Inflammatory macrophage (primary cell): ENCODE measurements at places on chromosomes 5 and 9.

- no peak for DNase-seq
Measured at GRCh38 chr5:170450061-170450669, 53.7 kb upstream of the KCNIP1 start.

- DNase-seq: no peak
Measured at GRCh38 chr9:130763331-130764171, 70.0 kb downstream of the EXOSC2 start.

DNA sequence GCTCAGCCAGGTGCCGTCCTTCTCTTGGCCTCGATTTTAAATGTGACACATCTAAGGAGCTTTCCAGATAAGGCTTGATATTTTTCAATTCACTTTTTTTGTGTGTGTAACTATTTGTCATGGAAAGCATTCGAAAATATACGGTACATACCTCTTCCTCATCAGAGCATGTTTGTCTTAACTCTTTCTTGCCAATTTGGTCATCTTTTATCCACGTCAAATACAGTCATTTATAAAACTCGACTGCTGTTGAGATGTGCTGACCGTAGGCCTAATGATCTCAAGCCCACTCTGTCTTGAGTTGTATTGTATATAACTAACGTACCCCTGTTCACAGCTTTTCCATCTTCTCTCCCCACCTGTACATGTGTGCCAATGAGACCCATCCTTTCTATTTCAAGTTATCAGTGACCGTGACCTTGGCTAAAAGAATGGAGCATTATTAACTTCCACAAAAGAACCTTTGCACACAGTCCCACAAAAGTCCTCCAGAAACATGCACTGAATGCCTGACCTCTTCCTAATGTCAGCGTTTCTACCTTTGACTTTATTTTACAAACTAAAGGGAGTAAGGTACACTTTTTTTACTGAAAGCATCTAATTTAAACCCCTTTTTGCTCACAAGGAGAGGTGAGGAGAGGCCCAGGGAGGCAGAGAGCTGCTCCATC lies 61.6 kb downstream of the IPPK start:
- no peak for DNase-seq

DNA sequence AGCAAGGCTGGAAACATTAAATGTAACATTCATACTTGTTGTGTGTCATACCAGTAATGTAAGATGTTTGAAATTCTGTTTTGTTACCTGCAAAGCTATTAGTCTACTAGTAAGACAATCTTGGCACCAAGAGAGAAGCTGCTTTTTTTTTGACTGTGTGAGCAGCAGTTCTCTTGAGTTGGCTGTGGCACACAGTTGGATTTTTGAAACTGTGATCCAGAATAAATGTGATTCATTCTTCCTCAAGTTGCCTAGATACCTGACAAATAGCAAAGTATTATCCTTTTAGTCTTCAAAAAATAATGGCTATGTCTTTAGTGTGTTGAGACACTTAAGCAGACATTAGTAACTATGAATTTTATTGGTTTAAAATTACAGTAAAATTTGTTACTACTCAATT lies 57.2 kb upstream of the HAPLN1 start:
- DNase-seq: no peak

GRCh38 chr5:58718269-58718978 lies 135.5 kb downstream of the RAB3C start:
- no peak for DNase-seq

DNA sequence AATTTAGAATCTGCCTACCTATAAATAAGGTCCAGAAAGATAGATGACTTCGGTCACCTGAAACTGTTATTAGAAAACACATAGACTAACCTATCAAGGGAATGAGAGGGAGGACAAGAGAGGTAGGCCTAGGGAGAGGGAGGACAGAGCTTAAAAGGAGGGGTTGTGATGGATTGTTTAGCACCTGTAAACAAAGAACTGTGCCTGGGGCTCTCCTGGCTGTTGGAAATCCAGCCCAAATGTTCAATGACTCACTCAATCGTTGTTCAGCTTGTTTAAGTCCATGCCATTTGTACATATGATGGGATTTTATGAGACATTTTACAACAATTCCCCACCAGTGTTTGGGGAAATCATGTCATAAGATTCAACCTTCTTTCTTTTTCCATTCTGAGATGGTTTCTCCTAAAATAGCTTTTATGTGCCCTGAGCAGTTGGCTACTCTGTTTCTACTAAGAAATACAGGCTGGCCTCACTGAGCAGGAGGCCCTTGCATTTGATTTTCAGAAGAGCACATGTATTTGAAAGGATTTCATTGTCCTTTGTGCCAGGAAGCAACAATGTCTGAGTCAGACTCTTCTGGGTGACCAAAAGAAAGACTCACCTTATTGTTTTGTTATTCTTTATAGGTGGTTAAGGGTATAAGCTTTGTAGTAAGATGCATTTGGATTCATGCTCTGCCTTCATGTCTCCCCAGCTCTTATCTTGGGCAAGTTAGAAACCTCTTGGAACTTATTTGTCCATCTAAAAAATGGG lies 48.2 kb upstream of the GPR151 start:
- DNase-seq: no peak
